ENCODE measurements at places on chromosomes 4 and X. TPM values are rescaled to one million over a fixed set of nuclear protein-coding genes. Genes with fewer than 3 reads are reported as not detected.

DNA sequence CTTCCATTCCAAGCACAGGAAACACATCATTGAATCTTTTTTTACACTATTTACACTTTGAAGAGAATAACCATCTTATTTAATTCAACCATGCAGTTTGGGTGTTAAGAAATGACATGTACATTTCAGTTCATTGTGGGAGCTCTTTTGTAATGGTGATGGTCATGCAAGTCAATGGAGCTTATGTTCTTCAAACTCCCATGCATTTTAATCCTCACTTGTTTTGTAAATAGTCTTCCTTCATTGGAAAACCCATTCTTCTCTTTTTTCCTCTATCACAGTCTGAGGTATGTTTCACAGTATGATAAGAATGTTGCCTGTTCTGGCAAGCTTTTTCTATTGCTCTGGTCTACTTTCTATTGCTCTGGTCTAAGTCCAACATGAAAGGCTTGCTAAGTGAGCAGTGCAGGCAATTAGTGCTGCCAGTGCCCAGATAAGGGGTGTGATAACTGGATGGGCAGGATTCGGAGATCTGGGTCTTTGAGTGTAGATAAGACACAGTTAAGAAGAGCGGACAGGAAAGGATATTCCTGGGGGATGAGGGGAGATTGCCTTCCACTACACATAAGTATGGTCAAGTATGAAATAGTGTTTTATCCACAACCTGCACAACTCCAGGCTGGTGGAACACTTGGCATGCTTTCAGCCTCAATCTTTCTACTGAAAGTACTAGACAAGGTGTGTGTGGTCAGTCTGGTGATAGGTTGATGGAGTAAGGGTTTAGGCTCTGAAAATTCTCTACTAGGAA, 17.1 kb downstream of the AFP start:
- DNase-seq = no peak

The BST1 gene
- not detected for total RNA-seq

The CT45A1 gene
- not detected for total RNA-seq

DNA sequence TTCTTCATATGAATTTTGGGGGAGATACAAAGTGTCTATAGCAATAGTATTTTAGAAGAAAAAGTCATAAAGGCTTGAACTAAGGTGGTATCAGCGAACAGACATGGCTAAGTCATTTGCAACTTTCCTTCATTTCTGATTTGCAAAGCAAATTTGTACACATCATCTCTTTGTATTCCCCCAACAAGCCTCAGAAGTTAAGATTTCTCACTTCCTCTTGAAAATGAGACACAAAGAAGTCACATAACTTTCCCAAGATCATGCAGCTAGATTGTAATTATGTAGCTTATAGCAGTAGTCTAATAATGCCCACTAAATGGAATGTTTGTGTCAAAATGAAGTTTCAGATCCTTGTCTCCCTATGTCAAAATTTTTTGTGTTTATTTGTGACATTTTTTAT, 709.8 kb upstream of the HS3ST1 start:
- DNase-seq = no peak

DNA sequence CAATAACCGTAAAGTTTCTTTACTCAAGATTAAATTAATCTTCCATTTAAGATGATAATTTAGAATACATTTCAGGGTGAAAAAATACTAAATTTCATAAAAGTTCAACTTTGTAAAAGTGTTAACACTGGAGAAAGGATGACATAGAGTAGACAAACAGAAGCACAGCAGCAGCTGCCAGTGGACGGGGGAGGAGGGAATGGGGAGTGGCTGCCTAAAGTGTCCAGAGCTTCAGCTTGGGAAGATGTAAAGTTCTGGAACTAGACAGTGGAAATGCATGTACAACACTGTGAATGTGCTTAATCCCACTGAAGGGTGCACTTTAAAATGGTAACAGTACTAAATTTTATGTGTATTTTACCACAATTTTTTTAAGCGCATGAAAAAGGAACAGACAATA, 39.9 kb downstream of the RELL1 start:
- DNase-seq = no peak

DNA sequence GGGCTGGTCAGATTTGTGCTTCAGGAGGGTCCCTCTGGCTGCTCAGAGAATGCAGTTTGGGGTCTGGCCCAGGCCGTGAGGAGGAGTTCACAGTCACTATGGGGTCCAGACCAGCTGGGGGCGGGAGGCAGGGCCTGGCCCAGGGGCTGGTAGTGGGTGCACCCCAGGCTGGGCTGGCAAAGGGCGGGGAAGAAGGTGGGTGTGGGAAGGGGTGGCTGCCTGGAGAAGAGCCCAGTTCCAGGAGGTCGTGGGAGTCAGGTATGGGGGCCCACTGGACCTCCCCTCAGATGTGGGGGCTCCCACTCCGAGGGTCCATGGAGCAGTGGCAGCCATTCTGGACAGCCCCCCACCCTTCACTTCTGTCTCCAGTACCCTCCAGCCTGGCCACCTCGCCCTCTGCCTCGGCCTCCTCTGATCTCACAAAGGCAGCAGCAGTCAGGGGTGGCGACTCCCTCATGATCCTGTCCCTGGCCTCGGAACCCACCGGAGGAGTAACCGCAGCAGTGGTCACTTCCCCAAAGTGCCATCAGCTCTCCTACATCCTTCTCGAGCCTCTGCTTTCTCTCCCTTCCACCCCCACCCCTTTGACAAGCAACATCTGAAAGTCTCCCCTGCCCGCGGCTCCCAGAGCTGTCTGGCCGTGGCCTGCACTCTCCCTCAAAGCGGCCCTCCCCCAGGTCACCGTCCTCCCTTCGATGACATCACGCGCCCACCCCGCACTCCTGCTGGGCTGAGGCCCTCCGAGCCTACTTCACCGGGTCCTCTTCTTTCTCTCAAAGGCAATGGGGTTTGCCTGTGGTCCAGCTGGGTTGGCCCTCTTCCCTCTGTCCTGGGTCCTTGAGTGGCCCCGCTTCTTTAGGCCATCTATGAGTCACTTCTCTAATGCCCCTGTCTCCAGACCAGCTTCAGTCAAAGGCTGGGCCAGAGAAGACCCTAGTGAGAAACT, 1.7 kb upstream of the SLC6A8 start:
- DNase-seq = no peak

GRCh38 chr4:53511014-53511413, 80.3 kb downstream of the LNX1 start:
- no peak for DNase-seq

DNA sequence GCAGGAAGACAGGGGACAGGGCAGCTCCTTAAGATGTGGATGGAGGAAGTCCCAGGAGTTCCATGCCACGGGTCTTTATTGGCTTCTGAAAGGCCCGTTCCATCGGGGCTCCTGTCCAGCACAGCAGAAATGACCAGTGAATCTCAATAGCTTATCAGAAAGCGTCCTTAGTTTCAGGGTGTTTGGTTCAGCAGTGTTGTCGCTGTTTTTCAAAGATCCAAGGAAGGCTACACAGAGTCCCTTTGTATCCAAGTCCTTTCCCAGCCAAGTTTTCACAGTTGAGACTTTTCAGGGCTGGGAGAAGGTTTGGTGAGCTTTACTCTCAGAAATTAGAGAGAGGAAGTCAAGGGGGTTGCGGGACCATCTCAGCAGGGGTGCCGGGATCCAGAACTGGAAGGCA, 5.0 kb upstream of the ZCCHC4 start:
- no peak for DNase-seq

DNA sequence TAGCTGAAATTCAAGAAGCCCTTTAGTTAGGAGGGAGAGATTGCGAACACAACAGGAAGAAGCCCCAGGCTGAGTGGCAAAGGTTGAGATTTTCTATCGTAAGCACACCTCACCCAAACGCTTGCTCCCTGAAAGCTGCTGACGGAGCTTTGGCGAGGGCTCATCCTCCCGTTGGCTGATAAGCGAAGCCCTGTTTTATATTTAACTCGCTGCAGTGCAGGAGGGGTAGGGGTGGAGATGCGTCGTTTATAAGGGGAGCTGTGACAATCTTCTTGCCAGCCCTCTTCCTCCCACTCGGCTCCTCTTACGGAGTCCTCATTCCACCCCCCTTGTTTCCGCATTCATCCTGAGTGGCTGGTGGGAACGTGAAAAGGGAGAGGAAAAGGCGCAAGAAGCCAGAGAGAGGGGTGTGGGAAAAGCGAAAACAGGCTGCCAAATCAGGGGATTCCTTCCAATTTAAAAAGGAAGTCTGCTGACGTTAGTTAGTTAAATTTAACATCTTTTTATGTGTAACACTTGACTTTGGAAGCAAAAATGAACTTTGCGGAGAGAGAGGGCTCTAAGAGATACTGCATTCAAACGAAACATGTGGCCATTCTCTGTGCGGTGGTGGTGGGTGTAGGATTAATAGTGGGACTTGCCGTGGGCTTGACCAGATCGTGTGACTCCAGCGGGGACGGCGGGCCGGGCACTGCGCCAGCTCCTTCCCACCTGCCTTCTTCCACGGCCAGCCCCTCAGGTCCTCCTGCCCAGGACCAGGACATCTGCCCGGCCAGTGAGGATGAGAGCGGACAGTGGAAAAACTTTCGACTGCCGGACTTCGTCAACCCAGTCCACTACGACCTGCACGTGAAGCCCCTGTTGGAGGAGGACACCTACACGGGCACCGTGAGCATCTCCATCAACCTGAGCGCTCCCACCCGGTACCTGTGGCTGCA, at the start of gene ENPEP:
ENPEP (plus strand) TSS at position 275 of the 938 bp plus-strand sequence; CDS start at position 535, 260 bp downstream.
- no peak for DNase-seq

The CLGN gene
- total RNA-seq = 2.5 TPM

- no peak for DNase-seq
Observed at GRCh38 chrX:72495046-72495445, 77.6 kb downstream of the HDAC8 start.

The TMEM47 gene
- total RNA-seq = 28.3 TPM
